ENCODE measurements at places on chromosomes 7 and 10.
A peak's percentile ranks its signal among the peaks of the same experiment; 100 is the strongest.

DNA sequence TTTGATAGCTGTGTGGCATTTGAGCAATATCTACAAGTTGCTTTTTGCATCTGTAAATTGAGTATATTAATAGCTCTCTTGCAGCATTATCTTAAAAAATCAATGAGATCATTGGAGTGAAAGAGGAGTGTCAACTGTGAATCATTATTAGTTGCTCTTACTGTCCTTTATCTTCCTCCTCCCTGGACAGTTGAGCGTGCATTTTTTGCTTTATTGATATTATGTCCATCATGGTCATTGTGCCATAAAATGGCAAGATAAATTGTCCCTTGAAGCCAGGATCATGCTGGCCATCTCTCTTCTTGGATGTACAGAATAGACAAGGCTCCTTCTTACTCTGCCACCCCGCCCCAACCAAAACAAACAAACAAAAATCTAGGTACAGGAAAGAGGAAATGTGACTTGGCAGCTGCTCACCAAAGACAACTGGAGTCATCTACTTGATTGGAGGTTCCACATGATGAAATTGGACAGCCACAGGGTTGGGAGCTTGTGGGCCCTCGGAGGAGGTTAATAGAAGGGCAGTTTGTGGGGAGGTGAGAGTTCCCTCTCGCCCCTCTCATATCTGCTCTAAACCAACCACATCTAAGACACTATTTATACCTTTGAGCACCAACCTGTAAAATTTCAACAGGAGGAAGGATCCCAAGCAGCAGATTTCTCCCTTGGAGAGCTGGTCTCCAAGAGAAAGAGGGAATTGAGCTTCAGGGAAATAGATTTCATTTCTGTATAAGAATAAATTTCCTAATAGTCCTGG is 252.7 kb downstream of the SKIDA1 start:
- no peak for DNase-seq

- DNase-seq, result no peak
Observed at GRCh38 chr7:151225948-151226510, 976 bp downstream of the ABCF2 start.

- DNase-seq, result no peak
Observed at GRCh38 chr10:125865120-125865519, 16.0 kb downstream of the DHX32 start.

DNA sequence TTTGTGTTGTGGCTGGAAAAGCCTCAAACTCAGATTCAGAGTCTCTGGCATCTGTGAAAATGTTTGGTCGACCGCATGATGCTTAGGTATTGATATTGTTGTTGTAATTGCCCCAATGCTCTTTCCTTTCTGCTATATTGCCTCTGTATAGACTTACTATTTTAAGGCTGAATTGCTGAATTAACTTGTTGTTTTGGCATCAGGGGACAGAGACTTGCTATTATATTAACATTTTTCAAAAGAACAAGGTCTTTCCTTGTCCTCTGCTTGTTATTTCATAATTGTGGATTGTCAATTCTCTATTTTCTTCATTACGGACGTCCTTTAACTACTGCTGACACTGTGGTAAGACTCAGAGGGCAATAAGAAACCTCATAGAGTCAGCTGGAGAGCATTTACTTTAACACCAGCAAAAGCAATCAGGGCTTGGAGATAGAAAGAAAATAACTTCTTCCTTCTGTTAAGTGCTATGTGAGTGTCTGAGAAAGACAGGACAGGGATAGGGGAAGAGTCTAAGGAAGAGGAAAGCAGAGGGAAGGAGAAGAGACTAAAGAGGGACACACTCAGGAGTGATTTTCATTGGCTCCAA is 17.6 kb downstream of the CPED1 start:
- DNase-seq, result no peak

DNA sequence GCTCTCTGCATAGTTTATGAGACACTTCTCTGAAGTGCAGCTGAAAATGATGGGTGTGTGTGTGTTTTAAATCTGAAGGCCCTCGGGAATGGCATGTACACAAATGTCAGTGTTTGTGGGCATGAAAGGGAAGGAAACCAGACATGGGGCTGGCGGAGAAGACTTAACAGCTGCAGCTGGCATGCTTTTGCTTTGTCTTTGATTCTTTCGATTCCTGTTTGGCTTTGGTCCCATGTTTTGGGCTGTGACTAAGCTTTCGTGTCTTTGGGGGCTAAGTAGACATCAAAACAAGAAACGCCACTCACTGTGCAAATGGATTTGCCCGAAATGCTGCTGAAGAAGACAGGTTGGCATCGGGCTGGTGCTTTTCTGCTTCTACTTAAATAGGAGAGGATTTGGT is 179.3 kb downstream of the PFKFB3 start:
- DNase-seq, result peak; percentile 67

GRCh38 chr10:35872671-35873070 is 230.6 kb upstream of the FZD8 start:
- no peak for DNase-seq

DNA sequence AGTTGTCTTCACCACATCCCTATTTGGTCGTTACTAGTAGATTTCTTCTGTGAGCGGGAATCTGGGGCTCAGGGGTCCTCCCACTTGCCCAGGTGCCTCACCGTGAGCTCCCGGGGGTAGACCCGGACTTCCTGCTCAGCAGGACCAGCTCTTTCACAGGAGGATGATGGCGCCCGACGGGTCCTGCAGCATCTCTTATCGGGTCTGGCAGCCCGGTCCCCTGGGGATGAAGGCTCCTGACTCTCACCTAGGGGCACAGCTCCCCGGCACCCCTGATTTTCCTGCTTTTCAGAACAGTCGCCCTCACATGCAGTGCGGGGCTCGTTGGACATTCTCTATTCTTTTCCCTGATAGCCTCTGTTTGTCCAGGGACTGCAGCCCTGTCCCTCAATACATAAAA is 33.0 kb upstream of the SHH start:
- no peak for DNase-seq

DNA sequence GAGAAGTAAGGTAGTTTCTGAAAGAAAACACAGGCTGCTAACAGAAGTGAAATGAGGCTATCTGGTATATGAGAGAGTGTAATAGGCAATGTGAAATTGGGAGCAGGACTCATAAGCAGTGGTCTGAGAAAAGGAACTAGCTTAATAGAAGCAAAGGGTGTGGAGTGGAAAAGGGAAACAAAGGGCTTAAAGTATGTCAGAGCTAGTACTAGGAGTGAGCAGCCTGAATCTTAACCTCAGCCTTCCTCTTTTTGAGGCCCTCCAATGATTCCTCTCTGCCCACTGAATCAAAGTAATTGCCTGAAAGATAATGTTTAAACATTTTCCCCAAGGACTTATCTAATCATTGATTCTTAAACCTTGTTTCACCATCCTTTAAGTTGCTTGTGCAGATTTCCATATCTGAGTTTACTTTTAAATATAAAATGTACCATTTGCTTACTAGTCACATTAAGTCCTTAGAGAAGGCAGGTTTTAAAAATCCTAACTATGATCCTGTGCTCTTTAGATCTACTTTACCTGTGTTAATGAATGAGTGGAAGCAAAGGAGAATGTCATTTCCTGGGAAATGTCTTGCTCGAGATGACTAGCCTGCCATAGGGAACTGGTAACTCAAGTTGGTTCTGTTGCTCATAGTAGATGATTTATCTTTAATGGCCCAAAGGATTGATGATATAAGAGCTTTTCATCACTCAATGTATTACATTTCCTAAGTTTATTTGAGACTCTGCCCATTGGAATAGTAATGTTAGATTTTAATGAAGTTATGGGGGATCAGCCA is 155.0 kb downstream of the SKAP2 start:
- no peak for DNase-seq

DNA sequence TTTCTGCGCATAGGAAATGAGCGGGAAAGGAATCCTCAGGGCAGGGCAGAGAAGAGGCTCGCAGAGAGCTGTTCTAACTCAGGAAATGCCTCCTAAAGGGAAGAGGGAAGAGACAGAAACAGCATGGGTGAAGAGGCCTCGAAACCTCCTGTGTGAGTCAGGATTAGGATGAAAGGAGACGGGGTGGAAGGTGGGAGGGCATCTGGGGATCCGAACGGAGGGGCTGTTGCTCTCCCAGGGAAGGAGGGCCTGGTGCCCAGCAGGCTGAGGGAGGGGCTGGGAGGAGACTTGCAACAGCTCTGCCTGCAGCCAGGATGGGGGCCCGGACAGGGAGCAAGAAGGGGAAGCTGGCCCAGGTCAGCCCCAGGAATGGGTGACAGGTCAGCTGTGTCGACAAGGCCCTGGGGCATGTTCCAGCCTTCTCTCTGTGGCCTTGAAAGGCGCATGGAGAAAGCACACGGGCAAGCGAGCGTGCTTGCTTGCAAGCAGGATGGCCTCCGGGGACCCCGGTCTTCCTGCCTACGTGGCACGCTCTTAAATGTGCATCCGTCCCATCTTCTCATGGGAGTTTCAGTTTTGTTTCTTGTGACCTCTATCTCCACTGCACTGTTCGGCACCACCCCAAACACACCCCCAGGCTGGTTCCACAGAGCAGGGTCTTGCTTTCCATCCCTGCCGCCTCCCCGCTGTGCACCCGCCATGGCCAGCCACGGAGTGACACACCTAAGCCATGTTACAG is 63.5 kb downstream of the HIPK2 start:
- no peak for DNase-seq

GRCh38 chr7:111588065-111588433 is 25.8 kb upstream of the IMMP2L start:
- DNase-seq, result peak; percentile 4

GRCh38 chr10:133162178-133162909 is 2.3 kb downstream of the KNDC1 start:
- no peak for DNase-seq

DNA sequence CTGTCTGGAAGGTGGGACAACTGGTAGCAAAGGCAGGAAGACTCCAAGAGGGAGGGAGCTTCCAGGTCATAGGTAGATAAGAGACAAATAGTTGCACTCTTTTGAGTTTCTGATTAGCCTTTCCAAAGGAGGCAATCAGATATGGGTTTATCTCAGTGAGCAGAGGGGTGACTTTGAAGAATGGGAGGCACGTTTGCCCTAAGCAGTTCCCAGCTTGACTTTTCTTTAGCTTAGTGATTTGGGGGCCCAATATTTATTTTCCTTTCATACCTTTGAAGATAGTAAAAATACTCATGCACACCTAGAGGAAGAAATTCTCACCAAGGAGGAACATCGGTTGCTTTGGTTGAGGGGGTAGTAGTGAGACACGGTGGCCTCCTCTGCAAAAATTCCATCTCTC is 212.1 kb upstream of the SVIL start:
- no peak for DNase-seq

- DNase-seq, result peak; percentile 54
Observed at GRCh38 chr10:28047061-28047460, 48.2 kb upstream of the ODAD2 start.

GRCh38 chr10:7580520-7580919 is 86.2 kb downstream of the ITIH5 start:
- DNase-seq, result no peak

GRCh38 chr10:97078261-97078937 is 107.4 kb downstream of the SLIT1 start:
- DNase-seq, result no peak

- peak; percentile 44 for DNase-seq
Observed at GRCh38 chr10:113060201-113061053, 110.4 kb downstream of the TCF7L2 start.

GRCh38 chr7:90726623-90727022 is 130.5 kb downstream of the CDK14 start:
- DNase-seq, result peak; percentile 11

- peak; percentile 73 for DNase-seq
Observed at GRCh38 chr7:818031-818699, 14.1 kb upstream of the SUN1 start.

DNA sequence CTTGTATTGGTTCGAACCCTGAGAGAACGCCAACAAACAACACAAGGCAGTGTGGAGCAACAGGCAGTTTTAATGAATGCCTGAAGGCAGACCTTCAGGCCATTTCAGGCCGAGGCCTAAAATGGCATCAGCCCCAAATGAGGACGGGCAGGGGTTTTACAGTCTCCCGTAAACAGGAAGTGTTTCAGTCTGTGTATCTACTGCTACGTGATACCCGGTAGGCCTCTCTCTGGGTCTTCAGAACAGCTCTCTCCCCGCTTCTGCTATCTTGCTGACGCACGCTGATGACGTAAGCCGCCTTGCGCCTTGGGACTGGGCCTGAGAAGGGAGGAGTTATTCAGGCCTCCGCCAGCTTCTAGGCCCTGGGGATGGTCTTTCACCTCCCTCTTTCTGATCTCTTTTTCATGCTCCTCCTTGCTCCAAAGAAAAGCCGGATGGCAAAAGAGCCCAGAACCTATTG is 67.7 kb downstream of the ST8SIA6 start:
- peak; percentile 43 for DNase-seq

DNA sequence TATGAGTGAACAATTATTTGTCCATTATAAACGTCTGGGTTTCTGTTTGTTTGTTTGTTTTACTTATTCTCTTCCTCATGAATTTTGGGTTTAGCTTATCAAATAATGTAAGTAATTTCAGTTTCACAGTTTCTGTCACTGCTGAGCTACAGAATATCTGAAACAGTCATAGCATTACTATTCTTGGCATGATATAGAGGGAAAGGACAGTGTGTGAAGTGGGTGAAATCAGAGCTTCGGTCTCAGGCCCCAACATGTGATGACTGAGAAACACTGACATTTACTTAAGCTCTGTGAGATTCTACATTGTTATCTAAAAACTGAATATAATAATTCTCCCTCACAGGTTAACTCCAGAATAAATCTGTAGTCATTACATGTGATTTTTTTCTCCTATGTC is 8.8 kb upstream of the OR6V1 start:
- DNase-seq, result peak; percentile 72

DNA sequence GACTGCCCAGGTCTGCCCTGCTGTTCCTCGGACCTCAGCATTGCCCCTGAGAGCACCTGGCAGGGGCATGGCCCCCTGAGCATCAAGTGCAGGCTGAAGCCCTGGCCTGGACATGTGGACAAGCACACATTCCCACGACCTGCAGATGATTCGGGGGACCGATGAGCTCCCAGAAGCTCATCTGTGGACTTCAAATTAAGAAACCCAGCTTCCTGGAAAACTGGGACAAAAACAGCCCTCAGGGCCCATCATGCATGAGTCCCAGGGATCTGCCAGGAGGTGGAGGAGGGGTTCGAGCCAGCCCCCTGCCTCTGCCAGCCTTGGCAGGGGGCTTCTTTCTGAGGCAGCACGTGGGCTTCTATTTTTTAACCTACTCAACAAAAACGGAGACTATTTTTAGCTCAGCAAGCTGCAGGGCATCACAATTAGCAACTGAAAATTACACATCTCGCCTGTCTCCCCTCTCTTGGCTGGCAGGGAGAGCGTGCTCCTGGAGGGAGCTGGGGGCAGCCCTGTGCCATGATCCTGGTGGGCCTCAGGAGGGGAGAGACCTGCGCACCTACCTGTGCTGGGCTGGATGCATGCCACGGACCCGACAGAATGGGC is 51.8 kb downstream of the RASGEF1A start:
- no peak for DNase-seq

- peak; percentile 77 for DNase-seq
Observed at GRCh38 chr10:43682956-43683355, 34.3 kb upstream of the ZNF32 start.

DNA sequence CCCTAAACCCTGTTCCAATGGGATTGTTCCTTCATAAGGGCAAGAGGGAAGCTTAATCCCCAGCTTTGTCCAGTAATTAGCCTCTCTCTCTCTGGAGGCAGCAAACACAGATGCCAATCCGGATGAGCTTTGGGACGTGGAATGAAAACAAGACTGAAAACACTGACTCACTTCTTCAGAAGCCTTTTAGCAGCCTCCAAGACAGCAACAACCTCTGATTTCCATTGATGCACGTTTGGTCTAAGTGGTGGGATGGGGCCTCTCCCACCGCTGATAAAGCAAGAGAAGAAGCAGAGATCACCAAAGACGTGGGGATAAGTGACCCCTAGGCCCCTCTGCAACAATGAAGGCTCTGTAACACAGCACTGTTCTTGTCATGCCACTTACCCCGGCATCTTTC is 5.8 kb upstream of the GFRA1 start:
- peak; percentile 74 for DNase-seq

All from fibroblast of skin of back (primary cell).